ENCODE measurements at places on chromosomes 3 and 15. TPM values are rescaled to one million over a fixed set of nuclear protein-coding genes. Genes with fewer than 3 reads are reported as not detected.

The MYO5A gene
- 25.2 TPM for total RNA-seq

The SLC25A20 gene
- 14.7 TPM for total RNA-seq

The GXYLT2 gene
- not detected for total RNA-seq

The GOLGA6C gene
- not detected for total RNA-seq
